ENCODE measurements at places on chromosomes 6 and 20. TPM values are rescaled to one million over a fixed set of nuclear protein-coding genes. Genes with fewer than 3 reads are reported as not detected.

The GRIK2 gene
- 1.4 TPM for total RNA-seq

The FAM209A gene
- not detected for total RNA-seq

The ANKEF1 gene
- total RNA-seq, result 7.2 TPM

The CNBD2 gene
- 1.2 TPM for total RNA-seq

The TP53TG5 gene
- total RNA-seq, result not detected

The C20orf141 gene
- total RNA-seq, result not detected

The NR2E1 gene
- total RNA-seq, result not detected

The LRRC73 gene
- total RNA-seq, result 0.83 TPM

The SLC24A3 gene
- not detected for total RNA-seq

The SPTLC3 gene
- 12.5 TPM for total RNA-seq

The NDUFAF4 gene
- total RNA-seq, result 8.5 TPM

All from mammary epithelial cell (primary cell).